ENCODE measurements at places on chromosomes 12 and 14.

DNA sequence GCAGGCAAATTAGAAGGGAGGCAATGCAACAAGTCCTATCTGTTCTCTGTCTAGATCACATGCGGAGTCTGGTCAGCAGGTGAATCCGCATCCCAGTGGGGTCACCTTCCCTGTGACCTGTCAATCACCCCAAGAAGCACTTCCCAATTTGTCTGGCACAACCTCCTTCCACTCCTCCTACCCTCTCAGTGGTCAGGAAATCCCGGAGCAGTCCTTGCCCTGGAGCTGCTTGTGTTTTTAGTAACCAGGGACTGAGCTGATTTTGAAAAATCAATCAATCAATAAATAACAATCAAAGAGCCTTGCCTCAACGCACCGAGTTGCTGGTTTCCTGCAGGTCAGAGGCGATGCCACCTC, 572 bp upstream of the ACSS3 start:
- no peak for DNase-seq

DNA sequence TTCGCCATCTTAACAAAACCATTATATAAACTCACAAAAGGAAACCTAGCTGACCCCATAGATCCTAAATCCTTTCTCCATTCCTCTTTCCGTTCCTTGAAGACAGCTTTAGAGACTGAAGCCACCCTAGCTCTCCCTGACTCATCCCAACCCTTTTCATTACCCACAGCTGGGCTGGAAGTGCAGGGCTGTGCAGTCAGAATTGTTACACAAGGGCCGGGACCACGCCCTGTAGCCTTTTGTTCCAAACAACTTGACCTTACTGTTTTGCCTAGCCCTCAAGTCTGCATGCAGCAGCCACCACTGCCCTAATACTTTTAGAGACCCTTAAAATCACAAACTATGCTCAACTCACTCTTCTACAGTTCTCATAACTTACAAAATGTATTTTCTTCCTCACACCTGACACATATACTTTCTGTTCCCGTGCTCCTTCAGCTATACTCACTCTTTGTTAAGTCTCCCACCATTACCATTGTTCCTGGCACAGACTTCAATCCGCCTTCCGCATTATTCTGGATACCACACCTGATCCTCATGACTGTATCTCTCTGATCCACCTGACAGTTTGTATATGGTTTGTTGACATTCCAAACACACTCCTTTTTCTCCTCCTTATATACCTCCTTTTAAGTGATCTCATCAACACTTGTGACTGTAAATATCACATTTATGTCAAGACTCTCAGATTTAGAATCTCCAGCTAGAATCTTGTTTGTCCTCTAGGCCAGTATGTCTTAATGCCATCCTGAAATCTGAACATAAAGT, 208.7 kb downstream of the KITLG start:
- DNase-seq: no peak

- DNase-seq: no peak
Measured at GRCh38 chr12:52010152-52010622, 3.4 kb downstream of the TAMALIN start.

DNA sequence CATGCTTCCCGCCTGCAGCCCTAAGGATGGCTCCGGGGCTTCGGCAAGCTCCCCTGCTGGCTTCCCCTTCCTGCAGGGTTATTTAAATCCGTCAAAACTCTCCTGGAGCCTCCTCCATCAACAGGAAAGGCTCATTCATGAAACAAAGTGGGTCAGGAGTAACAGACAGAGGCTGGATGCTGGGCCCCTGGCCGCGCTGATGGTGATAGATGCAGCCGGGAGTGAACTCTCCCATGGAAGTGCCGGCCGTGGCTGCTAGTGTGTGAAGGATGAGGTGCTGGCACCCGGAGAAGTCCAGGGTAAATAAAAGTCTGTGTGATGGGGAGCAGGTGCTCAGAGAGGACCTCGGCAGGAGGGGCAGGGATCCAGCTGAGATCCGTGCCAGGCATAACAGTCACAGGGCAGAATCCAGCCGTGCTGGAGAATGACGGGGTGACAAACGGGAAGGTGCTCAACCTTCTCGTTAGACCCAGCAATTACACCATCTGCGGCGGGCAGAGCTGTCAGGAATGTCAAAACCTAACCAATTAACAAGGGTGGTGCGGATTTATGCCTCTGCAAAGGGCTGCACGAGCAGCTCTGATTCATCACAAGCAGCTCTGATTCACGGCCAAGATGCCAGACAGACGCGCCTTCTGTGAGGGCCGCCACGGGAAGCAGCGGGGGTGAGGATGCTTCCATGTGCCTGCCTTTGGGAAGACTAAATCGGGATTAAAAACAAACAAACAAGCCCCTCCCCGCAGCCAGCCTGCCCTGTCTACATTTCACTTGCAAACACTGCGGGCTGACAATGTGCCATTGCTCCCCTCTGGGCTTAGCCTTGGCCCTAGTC, 55.6 kb downstream of the SYNE3 start:
- no peak for DNase-seq

GRCh38 chr12:3294481-3294911, 196.5 kb upstream of the PRMT8 start:
- no peak for DNase-seq

- DNase-seq: no peak
Measured at GRCh38 chr14:84029246-84029645, 1500.7 kb upstream of the FLRT2 start.

DNA sequence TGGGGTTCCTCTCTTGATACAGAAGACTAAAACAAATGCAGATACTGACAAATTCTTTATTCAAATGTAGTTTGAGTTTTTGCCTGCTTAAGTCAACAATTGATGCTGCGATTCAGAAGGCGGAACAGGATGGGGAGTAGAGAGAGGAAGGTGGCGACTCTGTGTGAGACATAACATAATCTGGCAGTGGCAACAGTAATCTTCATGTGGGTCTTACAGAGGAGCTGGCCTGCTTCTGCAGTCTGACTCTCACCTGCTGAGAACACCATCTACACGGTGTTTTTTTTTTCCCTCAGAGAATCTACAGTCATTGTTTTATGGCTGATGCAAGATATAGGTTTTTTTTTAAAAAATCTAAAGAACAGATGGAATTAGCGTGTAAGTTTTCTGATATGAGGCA, 10.1 kb downstream of the CCDC92 start:
- DNase-seq: no peak

DNA sequence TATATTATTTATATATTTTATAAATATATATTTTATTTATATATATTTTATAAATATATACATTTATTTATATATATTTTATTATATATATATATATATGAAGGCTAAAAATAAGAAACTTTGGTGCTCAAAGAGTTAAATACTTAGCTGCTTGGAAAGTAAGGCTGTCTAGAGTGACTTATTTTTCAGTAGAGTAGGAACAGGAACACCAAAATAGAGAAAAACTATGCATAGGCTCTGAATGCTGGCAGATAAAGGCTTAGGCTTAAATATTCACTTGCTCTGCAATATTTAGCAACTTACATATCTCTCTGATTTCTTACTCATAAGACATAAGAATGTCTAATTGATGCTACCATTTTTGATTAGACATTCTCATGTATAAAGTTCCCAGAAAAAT, 991.2 kb downstream of the VRK1 start:
- DNase-seq: no peak

- DNase-seq: no peak
Measured at GRCh38 chr12:4134448-4135263, 138.9 kb upstream of the CCND2 start.

- no peak for DNase-seq
Measured at GRCh38 chr14:37436519-37436918, 158.5 kb downstream of the FOXA1 start.

GRCh38 chr14:98711453-98711852, 560.5 kb downstream of the BCL11B start:
- DNase-seq: no peak

- DNase-seq: no peak
Measured at GRCh38 chr14:91748049-91748448, 16.2 kb upstream of the CATSPERB start.

DNA sequence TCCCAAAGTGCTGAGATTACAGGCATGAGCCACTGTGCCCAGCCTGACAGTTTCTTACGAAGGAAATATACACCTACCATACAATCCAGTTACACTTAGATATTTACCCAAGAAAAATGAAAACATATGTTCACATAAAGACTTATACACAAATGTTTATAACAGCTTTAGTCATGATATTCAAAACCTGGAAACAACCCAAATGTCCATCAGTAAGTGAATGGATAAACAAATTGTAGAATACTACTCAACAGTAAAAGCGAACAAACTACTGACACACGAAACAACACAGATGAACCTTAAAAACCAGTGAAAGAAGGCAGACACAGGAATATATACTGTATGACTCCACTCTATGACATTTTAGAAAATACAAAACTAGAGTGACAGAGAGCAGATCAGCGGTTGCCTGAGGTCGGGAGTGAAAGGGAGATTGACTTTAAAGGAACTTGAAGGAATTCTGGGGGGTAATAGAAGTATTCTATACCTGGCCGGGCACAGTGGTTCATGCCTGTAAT, 83.6 kb downstream of the SPRING1 start:
- no peak for DNase-seq

DNA sequence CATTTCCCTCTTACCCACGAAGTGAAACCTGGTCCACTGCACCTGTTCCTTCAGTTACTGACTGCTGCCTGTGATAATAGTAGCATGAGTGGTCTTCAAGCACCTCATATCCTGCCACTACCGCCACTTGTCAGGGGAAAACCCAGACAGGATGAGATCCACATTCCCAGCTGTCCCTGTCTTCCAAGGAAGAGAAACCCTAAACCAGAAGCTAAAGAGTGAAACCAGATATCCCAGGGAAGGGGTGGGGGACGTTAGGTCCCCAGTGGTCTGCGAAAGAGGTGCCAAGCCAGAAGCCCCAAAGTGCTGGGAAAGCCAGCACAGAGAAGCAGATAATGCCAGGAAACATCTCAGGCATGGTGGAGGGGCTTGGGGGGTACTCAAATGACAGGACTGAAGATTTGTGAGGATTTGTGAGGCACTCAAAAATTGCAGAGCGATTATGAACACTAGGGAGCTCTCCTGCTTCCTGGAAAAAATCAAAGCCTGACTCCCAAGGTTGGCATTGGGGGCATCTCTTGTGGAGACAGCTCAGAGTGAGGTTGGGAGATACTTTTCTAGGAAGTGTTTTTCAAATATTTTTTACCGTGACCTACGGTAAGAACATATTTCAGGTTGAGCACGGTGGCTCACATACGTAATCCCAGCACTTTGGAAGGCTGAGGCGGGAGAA, 77.9 kb downstream of the TMEM30B start:
- no peak for DNase-seq

DNA sequence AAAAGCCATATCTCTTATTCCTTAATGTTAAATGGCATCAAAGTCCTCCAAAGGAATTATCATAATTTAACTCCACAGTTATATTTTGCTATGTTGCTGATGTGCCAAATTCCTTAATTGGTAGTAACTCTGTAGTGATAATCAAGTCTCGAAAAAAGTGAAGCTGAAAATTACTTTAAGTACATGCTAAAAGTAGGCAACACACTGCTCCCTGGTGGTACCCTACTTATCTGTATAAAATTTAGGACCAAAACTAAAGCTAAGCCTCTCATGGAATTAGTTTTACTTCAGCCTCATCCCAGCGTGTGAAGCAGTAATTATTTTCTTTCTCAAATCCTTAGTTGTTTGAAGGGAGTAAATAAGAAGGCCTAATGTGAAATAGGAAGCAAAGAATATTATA, 132.8 kb downstream of the TTLL5 start:
- no peak for DNase-seq

GRCh38 chr12:100141666-100141997, 1.0 kb downstream of the BLTP3B start:
- peak; percentile 30 for DNase-seq

DNA sequence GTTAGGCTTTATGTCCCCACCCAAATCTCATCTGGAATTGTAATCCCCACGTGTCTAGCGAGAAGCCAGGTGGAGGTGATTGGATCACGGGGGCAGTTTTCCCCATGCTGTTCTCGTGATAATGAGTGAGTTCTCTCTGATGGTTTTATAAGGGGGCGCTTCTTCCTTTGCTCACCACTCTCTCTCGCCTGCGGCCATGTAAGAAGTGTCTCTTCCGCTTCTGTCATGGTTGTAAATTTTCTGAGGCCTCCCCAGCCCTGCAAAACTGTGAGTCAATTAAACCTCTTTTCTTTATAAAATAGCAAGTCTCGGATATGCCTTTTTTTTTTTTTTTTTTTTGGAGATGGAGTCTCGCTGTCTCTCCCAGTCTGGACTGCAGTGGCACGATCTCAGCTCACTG, 13.3 kb downstream of the IL31 start:
- no peak for DNase-seq

- no peak for DNase-seq
Measured at GRCh38 chr12:69595689-69596088, 10.4 kb downstream of the CCT2 start.

DNA sequence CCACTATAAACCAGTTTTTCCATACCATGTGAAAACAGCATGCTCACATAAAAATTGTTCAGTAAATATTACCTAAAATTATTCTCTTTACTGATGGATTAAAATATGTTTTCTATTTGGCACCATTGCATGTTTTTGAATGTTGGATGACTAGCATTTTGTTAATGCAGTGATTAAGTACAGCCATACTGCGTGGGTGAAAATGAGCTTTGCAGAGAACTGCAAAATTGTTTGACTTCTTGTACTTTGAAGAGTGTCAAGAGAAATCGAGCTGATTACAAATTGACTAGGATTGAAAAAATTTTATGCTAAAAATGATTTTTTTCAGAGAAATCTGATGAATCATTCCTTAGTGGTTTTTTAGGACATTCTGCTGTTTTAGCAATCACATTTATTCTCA, 452.9 kb downstream of the RPL10L start:
- DNase-seq: no peak

- no peak for DNase-seq
Measured at GRCh38 chr12:82659343-82660207, 27.1 kb upstream of the TMTC2 start.

GRCh38 chr12:128690641-128691040, 133.1 kb downstream of the SLC15A4 start:
- DNase-seq: no peak

- DNase-seq: no peak
Measured at GRCh38 chr14:79544698-79545070, 666.6 kb downstream of the DIO2 start.

DNA sequence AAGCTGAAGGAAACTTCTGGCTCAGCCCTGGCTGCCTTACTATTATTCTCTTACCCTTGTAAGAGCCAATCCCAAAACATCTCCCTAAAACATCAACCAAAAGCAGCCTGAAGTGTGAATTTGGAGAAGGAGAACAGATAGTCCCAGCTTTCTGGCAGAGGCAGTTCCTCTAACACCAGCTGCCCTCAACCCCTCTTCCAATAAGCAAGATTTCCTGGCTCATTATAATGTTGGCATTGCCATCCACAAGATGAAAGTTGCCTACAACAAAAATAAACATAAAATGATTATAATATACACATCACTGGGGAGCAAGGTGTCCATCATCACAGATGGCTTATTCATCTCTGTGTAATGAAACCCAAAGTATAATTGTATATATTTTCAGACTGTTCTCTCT, 352.5 kb upstream of the CCDC196 start:
- no peak for DNase-seq
